Osteoblast (primary cell): ENCODE measurements at places on chromosomes 4 and X. TPM values are rescaled to one million over a fixed set of nuclear protein-coding genes. Genes with fewer than 3 reads are reported as not detected.

DNA sequence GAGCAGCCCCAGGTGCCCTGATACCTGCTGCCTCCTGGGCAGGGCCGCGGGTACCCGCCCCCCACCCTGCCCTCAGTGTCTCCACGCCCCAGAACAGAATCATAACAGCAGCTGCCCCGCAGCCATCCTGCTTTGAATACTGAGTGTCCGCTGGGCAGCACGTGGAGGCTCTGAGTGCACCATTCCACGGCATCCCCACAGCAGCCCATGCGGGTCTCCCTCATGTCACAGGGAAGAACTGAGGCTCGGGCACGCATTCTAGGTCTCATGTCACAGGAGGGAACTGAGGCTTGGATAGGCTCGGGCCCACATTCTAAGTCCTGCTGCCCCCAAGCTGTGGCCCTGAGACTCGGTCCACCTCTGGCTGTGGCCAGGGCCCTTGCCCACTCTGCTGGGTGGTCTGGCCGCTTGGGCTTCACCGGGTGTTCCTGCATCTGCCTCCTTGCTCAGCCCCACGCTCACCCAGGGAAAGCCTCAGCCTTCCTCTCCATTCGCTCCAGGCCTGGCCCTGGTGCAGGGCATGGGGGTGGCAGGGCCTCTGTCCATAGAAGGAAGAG lies 221.6 kb upstream of the PSAPL1 start:
- peak; percentile 50 for DNase-seq

DNA sequence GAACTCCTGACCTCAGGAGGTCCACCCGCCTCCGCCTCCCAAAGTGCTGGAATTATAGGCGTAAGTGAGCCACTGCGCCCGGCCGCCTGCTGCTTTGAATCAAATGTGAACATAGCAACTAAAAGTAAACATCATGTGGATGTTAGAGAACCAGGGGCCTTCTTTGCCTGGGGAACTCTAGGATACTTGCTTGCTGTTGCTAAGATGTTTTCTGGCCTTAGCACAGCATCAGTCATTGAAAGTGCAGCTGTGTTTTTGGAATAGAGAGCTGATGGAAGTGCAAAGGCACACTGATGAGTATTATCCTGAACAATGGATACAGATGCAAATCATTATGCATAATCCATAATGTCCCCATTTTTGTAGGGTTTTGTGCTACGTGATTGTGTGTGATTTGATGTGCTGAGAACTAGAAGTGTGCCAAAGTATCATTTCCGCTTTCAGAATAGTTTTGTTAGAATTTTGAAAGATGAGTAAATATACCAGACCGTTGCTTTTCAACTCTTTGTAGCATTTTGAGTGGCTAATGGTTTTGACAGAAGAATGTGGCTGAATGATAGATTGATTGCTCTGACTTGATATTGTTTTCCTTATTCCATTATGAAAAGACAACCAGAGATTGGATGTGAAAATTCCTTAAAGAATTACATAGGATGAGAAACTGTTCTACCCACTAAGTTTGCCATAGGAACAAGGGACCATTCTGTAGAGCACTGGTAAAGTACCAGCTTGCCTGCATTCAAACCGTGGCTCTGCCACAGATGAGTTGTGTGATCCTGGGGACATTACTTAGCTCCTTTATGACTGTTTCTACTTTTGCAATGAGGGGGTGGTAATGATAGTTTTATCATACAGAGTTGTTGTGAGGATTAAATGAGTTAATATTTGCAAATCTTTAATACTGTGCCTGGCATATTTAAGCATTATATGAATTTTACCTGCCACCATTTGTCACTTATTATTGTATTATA lies 74.7 kb downstream of the REPS2 start:
- DNase-seq = no peak

- DNase-seq = no peak
These were observed 118.7 kb upstream of the ANXA3 start for GRCh38 chr4:78432896-78433295.

DNA sequence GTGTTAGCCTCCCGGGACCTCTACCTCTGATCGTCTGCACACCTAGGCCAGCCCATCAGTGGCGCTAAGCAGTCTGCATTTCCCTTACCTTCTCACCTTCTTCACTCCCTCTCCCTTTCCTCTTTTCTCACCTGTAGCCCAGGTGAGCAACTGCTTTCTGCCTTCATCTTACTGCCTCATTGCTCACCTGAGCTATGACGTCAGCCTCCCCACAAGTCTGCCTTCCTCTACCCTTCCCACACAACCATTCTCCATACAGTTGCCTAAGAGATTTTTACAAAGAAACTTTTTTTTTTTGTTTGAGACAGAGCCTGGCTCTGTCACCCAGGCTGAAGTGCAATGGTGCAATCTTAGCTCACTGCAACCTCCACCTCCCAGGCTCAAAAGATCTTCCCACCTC lies 136.3 kb downstream of the BCOR start:
- DNase-seq = no peak

DNA sequence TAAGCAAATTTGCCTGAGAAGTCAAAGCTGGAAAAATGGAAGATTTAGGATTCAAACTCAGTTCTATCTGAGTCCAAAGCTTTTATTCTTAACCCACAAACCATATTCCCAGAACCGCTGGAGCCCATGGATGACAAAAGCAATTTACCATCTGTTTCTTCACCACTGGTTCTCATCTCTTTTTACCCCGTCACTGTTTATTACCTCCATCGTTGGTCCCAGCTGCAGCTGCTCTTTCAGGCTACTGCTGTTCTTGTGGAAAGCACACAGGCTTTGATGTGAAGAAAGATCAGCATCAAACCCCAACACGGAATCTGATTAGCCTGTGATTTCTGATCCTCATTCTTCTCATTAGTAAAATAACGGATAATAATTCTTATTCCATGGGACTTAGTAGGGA lies 9.5 kb downstream of the FBXO8 start:
- DNase-seq = no peak

DNA sequence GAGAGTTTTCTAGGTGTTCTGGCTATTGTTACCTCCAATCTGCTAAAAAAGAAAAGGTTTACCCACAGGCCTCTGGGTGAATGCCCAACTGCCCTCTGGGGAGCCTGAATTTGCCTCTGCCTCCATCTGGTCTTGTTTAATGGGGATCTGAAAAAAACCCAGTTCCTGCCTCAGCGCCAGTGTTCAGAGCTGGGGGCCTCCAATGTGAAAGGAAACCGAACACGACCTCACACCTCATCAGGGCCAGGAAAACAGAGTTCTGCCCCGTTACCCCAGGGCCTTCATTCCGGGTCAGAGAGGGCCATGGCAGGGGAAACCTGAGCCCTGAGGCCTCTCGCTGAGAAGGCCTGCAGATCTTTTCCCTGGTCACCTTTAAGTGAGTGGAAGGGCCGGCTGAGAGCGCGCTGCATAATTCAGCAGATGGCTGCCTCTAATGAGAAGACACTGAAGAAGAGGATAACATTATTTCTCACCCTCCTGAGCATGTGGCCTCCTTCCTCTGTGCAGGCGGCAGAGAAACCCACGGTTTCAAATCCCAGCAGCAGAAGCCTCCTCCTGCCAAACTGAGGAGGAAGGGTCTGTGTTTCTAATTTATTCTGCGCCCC lies 6.8 kb downstream of the SEPTIN6 start:
- no peak for DNase-seq

DNA sequence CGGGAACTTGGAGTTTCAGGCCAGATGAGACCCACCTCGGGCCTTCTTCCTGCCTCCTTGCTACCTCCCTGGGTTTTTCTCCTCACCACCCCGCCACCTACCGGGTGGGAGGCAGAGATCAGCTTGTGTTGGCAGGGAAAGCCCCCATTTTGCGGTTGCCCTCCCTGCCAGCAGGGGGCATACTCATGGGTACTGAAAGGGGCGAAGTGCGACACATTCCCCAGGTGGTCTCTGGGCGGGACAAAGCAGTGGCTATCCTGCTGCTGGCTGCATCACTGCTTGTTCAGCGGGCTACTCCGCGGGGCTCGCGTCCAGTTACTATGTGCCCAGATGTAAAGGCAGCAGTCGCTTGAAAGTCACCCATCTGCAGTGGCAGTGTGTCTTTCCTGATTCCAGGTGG lies 330.3 kb downstream of the PDHA2 start:
- DNase-seq = no peak

DNA sequence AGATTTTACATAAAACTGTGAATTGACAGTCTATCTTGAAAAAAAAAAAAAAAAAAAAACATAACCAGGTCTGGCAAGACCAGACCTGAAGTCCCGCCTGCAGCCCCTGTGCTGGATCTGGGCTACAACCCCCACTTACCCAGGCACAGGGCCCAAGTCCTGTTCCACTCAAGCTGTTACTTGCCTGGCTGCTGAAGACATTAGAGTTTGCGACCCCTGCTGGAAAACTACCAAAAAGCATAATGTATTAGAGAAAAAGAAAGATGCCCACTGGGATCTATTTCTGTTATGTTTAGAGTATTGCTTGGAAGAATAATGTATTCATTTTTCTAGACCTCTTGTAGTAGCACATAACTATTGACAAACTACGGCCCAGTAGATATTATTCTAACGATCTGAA lies 4.7 kb downstream of the HS3ST1 start:
- no peak for DNase-seq

DNA sequence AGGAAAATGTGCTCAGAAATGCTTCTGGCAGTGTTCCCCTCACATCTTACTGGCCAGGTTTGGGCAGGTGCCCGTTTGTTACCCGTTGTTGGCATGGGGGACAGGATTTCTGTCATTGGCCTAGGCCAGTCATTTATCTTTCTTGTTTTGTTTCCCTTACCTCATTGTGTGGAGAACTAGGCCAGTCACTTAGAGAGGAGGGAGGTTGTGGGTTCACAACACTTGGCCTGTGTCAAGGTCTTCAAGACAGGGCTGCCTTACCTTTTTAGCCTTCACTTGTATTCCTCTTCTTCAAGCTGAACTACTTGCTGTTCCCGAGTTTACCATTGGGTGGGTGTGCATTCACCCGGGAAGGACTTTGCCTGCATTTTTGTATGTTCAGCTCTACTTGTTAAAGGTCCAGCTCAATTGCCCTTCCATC lies 17.7 kb downstream of the SNX25 start:
- DNase-seq = no peak

- no peak for DNase-seq
These were observed 455.1 kb upstream of the CTSO start for GRCh38 chr4:156408749-156409148.

DNA sequence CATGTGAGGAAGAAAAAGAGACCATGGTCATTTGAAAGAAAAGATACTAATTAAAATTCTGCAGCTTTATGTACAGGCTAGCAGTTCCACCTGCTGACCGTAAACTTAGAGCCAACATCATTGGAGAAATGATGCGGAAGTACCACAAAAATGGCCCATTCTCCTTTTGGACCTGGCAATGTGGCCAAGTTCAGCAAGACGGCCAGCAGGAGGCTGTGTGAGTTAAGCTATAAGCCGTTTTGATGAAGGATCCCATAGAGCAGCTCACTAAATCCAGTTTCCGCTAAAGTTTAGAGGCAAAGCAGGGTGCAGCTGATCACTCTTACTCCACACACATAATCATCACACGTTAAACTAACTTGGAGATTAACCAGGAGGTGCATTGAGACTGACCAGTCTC lies 133.8 kb downstream of the LDB2 start:
- no peak for DNase-seq

DNA sequence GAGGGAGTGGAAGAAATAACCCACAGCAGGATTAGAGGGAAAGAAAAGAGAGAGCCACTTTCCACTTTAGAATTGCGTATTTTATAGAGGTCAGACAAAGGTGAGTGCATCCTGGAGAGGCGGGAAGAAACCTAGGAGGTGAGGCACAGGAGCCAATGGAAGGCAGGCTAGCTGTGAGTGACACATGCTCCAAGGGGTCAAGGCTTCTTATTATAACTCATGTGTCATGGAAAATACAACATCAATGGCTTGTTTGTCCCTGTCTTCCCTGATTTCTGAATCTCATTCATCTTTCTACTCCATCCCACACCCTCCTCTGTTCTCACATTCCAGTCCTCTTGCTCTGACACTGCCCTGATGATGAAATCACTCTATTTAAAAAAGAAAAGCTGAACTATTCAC lies 14.4 kb downstream of the ANXA3 start:
- DNase-seq = no peak

GRCh38 chr4:66972087-66972486 lies 573.2 kb downstream of the CENPC start:
- no peak for DNase-seq

GRCh38 chr4:109499513-109499912 lies 60.5 kb upstream of the MCUB start:
- no peak for DNase-seq

DNA sequence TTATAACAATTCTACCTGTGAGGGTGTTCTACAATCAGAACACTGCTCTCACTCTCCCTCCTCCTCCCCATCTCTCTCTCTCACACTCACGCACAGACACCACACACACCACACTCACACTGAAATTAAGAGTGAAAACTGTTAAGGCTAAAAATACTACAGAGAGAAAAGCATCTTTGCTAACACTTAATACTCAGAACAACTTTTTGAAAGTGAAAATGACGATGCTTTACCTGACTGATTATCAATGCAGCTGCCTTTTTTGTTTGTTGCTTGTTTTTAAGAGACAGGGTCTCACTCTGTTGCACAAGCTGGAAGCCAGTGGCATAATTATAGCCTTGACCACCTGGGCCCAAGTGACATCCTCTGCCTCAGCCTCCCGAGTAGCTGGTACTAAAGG lies 222.4 kb downstream of the APBB2 start:
- DNase-seq = no peak

- peak; percentile 81 for DNase-seq
These were observed 175.1 kb upstream of the KIT start for GRCh38 chr4:54482529-54483200.

DNA sequence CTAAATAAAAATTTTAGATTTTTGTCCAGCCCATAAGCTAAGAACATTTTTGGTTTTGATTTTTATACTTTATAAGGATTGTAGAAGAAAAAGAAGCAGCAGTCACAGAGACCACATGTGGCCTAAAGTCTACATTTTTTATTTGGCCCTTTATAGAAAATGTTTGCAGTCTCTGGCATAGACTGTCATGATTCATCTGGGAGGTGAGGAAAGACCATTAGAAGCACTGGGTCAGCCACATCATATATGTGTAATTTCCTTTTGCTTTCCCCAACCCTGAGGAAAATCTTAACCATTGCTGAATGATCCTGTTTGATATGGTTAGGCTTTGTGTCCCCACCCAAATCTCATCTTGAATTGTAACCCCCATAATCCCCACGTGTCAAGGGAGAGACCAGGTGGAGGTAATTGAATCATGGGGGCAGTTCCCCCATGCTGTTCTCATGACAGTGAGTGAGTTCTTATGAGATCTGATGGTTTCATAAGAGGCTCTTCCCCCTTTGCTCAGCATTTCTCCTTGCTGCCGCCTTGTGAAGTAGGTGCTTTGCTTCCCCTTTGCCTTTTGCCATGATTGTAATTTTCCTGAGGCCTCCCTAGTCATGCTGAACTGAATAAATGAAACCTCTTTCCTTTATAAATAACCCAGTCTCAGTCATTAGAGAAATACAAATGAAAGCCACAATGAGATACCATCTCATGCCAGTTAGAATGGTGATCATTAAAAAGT lies 12.1 kb upstream of the COPS4 start:
- peak; percentile 70 for DNase-seq

GRCh38 chrX:53116101-53116500 lies 22.2 kb downstream of the KANTR start:
- peak; percentile 73 for DNase-seq

- DNase-seq = no peak
These were observed 139.3 kb downstream of the AFF1 start for GRCh38 chr4:87074121-87074488.

Gene DCLK2
- total RNA-seq = 11.6 and 13.6 TPM in 2 replicates

Gene SSX4B
- not detected in 2 replicates for total RNA-seq

Gene DGKK
- not detected in 2 replicates for total RNA-seq

Gene MAGEB4
- not detected in 2 replicates for total RNA-seq

Gene CASP6
- 25.3 and 27.1 TPM in 2 replicates for total RNA-seq

Gene SPANXN5
- total RNA-seq = not detected in 2 replicates

Gene GPR50
- total RNA-seq = not detected in 2 replicates

Gene PRSS12
- total RNA-seq = 8.5 and 9.4 TPM in 2 replicates

Gene F8A2
- not detected in 2 replicates for total RNA-seq

Gene BEX5
- total RNA-seq = not detected in 2 replicates

Gene CFAP47
- not detected in 2 replicates for total RNA-seq
